Lower leg skin (tissue), 4 donors: ENCODE measurements at places on chromosomes 11 and 22. TPM values are rescaled to one million over a fixed set of nuclear protein-coding genes. Genes with fewer than 3 reads are reported as not detected.
A peak's percentile ranks its signal among the peaks of the same experiment; 100 is the strongest.

GRCh38 chr11:88398791-88399570, 61.4 kb upstream of the CTSC start:
- DNase-seq: no peak

DNA sequence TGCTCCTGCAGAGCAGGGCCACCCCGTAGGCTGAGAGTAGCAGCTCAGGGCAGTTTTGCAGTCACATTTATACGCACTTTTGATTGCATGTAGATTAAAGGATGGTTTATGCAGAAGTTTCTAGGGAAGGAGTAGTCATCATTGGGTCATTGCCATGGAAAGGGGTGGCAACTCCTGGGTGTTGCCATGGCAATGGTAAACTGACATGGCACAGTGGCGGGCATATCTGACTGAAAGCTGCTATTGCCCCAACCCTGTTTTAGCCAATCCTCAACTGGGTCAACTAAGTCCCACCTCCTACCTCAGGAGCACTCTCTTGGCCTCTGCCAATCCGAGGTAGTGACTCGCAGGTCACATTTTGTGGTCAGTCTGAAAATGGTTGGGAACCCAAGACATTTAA, 2.4 kb upstream of the ARSA start:
- no peak for DNase-seq

GRCh38 chr11:123203934-123204333, 8.9 kb upstream of the CLMP start:
- no peak for DNase-seq

- no peak for DNase-seq
Measured at GRCh38 chr11:6650980-6651379, 4.6 kb downstream of the DCHS1 start.

- no peak for DNase-seq
Measured at GRCh38 chr22:35987487-35987886, 41.1 kb downstream of the RBFOX2 start.

GRCh38 chr11:109112821-109113280, 309.1 kb upstream of the C11orf87 start:
- DNase-seq: no peak

DNA sequence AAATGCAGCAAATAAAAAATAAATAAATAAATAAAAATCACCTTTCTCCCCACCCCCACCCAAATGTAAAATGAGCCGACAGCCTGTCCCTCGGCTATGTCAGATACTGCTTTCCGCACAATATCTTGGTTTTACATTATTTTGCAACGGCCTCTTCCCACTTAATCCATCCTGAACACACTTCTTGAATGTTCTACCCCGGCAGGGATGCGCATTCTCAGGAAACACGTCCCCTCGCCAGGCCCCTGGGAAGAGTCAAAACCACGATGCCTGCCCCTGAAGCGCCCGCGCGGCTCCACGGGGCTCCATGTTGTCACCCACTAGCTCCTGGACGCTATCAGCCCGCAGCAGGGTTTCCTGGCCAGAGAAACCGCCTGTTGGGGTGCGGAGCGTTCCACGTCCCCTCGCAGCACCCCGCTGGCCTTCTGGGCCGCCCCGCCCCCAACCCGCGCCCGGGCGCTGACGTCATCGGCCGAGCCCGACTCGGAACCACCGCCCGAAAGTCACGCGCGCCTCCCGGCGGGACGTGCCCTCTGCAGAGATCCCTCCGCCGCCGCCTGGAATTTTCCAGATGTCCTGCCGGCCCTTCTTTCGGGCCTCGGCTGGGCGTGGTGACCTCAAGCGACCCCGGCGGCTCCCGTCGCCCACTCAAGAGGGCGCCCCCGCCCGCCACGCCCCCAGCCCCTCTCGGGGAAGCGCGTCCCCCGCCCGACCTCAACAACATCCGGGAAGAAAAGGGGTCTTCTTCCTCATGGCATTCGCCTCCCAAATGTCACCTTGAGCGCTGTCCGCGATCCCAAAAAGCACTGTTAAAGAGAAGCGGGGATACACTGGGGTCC, 585 bp upstream of the NEAT1 start:
- DNase-seq: peak; percentile 99

DNA sequence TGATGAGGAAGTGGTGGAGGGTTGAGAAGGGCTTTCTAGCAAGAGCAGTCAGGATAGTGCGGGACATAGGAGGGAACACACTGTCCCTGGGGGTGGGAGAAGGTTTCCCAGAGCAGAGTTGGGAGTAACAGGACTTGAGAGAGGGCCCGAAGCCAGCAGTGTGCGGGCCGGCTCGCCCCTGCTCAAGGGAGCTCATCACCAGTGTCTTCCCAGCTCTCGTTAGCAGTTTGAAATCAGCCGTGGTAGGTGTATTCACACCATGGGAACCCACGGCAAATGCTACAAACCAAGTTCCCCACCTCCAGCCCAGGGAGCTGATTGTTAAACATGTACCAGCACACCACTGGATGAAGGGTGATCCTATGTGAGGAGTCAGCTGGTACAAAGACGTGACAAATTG, 66.2 kb upstream of the EIF3D start:
- DNase-seq: no peak

- DNase-seq: no peak
Measured at GRCh38 chr11:7167976-7168740, 79.4 kb downstream of the RBMXL2 start.

- DNase-seq: no peak
Measured at GRCh38 chr11:61491736-61492395, 16.7 kb upstream of the LRRC10B start.

DNA sequence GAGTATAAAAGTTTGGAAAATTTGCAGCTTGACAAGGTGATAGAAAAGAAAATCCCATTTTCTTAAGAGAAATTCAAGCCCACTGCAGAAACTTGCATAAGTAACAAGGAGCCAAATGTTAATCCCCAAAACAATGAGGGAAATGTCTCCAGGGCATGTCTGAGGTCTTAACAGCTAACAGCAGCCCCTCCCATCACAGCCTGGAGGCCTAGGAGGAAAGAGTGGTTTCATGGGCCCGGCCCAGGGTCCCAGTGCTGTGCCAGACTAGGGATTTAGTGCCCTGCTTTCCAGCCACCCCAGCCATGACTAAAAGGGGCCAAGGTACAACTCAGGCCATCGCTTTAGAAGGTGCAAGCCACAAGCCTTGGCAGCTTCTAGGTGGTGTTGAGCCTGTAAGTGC, 123.7 kb upstream of the TRPC6 start:
- no peak for DNase-seq

- no peak for DNase-seq
Measured at GRCh38 chr11:43558556-43559127, 121.9 kb upstream of the HSD17B12 start.

DNA sequence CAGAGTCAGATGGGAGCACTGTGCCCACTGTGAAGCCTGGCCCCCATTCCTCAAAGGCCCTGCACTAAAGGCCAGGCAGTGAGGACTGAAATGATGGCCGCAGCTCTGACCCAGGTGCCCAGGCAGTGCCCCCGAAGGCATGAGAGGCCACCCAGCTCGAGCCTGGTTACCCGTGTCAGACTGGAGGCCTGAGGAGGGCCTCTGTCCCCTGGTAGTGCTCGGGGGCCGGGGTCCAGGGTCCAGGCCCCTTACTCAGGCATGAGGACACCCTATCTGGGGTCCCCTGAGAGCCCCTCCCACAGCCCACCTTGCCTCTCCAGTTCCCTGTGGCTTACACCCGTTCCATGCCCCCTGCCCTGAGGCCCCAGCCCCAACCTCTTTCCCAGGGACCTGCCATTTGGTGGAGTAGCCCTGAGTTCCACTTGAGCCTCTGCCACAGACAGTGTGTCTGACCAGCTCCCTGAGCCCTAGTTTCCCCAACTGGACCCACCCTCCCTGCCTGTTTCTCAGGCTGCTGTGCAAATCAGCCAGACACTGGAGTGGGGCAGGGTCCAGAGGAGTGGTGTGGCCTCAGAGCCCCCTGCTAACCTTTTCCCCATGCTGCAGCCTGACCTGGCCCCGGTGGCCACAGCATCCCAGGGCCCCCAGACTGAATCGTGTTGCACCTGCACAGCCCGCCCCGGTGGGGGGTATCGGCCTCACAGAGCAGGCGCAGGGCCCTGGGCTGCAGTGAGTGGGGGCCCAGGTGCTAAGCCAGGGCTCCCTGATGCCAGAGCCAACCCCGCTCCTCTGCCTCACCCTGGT, 10.8 kb upstream of the ANKRD13D start:
- DNase-seq: no peak

Gene TUB
- 2.8 TPM for total RNA-seq

Gene ALG12
- total RNA-seq: 7.5 TPM

Gene CCDC86
- 20.2 TPM for total RNA-seq

Gene SYT12
- 0.08 TPM for total RNA-seq

Gene KCTD14
- total RNA-seq: 5.3 TPM
